WTC11 (cell line): ENCODE measurements at places on chromosomes 5 and 9. TPM values are rescaled to one million over a fixed set of nuclear protein-coding genes. Genes with fewer than 3 reads are reported as not detected.

Gene PCDHGA2
- 0.66 to 0.96 TPM (median 0.94 TPM) in 3 replicates for total RNA-seq

Gene ADAMTS2
- 6.9 to 11.2 TPM (median 9.0 TPM) in 3 replicates for total RNA-seq

Gene FGF10
- 0.32 to 0.44 TPM (median 0.37 TPM) in 3 replicates for total RNA-seq

Gene CDO1
- 13.2 to 22.7 TPM (median 20.0 TPM) in 3 replicates for total RNA-seq

Gene GPX3
- 24.5 to 26.9 TPM (median 26.2 TPM) in 3 replicates for total RNA-seq

Gene PLPP1
- total RNA-seq, result 38.2 to 43.2 TPM (median 40.9 TPM) in 3 replicates

Gene SLC27A6
- total RNA-seq, result 3.6 to 4.0 TPM (median 3.9 TPM) in 3 replicates

Gene FOXD4L6
- total RNA-seq, result not detected in 3 replicates

DNA sequence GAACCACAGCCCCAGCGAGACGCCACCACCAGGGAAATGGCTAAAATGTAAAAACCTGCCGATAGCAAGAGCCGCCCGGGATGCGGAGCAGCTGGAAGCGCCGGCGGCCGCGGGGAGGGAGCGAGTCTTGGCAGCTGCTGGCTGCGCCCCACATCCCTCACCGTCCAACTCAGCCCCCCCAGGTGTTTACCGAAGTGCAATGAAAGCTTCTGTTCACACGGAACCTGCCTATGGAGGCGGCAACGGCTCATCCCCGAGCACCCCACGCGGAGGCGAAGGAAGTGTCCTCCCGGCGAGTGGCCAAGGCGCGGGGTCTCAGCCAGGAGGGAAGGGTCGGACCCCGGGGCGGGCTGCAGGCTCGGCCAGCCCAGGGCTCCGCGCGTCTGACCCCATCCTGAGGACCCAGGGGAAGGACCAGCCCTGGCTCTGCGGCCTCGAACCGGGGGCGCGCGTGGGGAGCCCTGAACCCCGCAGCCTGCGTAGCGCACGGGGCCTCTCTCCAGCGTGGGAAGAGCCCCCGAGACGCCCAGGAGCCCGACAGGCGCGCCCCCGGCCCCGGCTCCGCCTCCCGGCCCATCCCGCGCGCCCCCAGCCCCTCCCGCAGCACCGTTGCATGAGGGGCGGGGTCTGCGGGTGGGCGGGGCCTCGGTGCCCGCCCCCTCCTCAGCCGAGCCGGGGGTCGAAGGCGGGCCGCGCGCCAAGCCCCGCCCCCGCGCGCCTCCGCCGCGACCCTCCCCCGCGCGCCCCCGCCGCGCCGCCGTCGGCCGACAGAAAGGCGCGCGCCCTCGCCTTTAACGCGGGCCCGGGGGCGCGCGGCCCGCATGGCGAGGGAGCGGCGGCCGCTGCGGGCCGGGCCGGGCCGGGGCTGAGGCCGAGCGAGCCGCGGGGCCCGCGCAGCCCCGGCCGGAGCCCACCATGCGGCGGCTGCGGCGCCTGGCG lies at the start of gene DIPK1B:
Gene DIPK1B, plus strand, starts transcription at position 822 of the 939 bp plus-strand sequence. Its CDS starts 94 bp downstream, at position 916.
- H3K36me3 ChIP-seq, result no peaks in the 10 kb centered on the region
- peaks cover 4% of the 10 kb centered on the region for H3K4me1 ChIP-seq
- H3K27ac ChIP-seq, result no peak within 1 kb of the TSS
- peak; percentile 71 for DNase-seq
- peak within 1 kb of the TSS; percentile 70 for H3K4me3 ChIP-seq

DNA sequence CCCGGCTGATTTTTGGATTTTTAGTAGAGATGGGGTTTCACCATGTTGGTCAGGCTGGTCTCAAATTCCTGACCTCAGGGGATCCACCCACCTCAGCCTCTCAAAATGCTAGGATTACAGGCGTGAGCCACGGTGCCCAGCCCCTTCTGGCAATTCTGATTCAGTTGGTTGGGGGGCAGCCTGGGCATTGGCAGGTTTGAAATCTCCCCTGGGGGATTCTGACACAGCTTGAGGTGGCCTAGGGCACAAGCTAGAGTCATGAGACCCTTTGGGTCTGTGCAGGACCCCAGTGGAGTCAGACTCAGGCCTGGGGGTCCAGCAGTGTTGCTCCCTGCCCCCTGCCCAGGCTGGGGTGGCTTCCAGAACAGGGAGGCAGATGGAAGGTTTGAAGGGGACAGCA lies 239.8 kb downstream of the PBX3 start:
- H3K27me3 ChIP-seq, result no peaks in the 10 kb centered on the region
- no peak for DNase-seq
- H3K4me1 ChIP-seq, result 0 out of 2 replicates have a peak, but pooled peaks cover 2% of the 10 kb centered on the region
- peak overlapping the region; percentile 80; the same call in 1 of the 2 replicates for H3K27ac ChIP-seq
- H3K4me3 ChIP-seq, result no peak overlapping the region

GRCh38 chr5:2003206-2003605 lies 120.5 kb upstream of the IRX4 start:
- peaks cover 14% of the 10 kb centered on the region for H3K4me1 ChIP-seq
- no peaks in the 10 kb centered on the region for H3K27me3 ChIP-seq
- peaks cover 5% of the 10 kb centered on the region; the same call in 1 of the 2 replicates for H3K36me3 ChIP-seq
- H3K4me3 ChIP-seq, result no peak overlapping the region

DNA sequence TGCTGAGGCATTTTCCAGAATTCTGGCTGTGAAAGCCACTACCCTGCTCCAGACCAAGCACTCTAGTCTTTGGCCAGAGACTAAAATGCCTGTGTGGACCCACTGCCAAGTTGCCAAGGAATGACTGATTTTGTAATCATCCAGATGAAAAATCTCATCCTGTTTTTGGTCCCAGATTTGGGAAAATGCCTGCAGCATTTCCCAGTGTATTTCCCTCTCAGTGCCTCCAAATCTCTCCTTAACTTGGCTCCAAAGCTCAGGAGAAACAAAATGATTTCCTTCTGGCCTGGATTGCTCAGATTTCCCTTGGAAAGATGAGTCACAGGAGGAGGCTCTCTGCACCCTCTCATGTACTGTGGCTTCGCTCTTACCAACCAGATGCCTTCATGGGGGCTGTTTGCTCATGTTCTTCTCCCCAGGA lies 335.2 kb upstream of the TARS1 start:
- peaks cover 8% of the 10 kb centered on the region; the same call in 1 of the 2 replicates for H3K27me3 ChIP-seq
- no peak for DNase-seq
- H3K27ac ChIP-seq, result no peak overlapping the region
- H3K4me3 ChIP-seq, result no peak overlapping the region

GRCh38 chr9:119366909-119367682 lies 2.1 kb downstream of the BRINP1 start:
- DNase-seq, result no peak
- H3K4me3 ChIP-seq, result peak overlapping the region; percentile 95
- H3K36me3 ChIP-seq, result no peaks in the 10 kb centered on the region; the same call in none of the 2 replicates
- peaks cover 62% of the 10 kb centered on the region for H3K27me3 ChIP-seq
- H3K27ac ChIP-seq, result no peak overlapping the region
- peaks cover 69% of the 10 kb centered on the region for H3K4me1 ChIP-seq

- DNase-seq, result no peak
- no peak overlapping the region for H3K4me3 ChIP-seq
- H3K27me3 ChIP-seq, result peaks cover 3% of the 10 kb centered on the region
- no peaks in the 10 kb centered on the region for H3K36me3 ChIP-seq
- H3K27ac ChIP-seq, result no peak overlapping the region
Measured at GRCh38 chr5:37929791-37930190, 90.0 kb upstream of the GDNF start.

- no peaks in the 10 kb centered on the region for H3K4me1 ChIP-seq
- no peaks in the 10 kb centered on the region for H3K36me3 ChIP-seq
- no peak overlapping the region for H3K27ac ChIP-seq
- H3K4me3 ChIP-seq, result no peak overlapping the region
Measured at GRCh38 chr5:153972240-153972639, 66.5 kb downstream of the FAM114A2 start.

DNA sequence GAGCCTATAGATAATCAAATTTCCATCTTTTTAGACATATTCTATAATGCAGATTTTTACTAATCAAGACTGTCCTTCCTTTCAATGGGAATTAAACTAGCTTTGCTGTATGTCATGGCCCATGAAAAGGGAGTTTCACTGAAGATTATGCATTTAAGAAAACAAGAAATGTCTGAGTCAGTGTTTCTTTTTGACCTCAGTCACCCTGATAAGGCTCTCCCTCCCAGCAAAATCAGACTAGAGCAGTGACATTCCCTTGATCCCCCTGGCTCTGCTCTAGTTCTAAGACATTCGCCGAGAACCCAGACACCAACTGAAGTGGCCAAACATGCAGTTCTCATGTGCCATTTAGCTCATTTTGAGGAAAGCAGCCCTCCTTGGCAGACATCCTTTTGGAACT lies 442.0 kb downstream of the ACTL7B start:
- no peak for DNase-seq
- no peaks in the 10 kb centered on the region for H3K36me3 ChIP-seq
- H3K4me3 ChIP-seq, result no peak overlapping the region

GRCh38 chr5:1096838-1097237 lies 15.0 kb downstream of the SLC12A7 start:
- peak overlapping the region; percentile 58; the same call in 1 of the 2 replicates for H3K27ac ChIP-seq
- H3K4me3 ChIP-seq, result no peak overlapping the region
- no peaks in the 10 kb centered on the region for H3K27me3 ChIP-seq
- peaks cover 52% of the 10 kb centered on the region for H3K4me1 ChIP-seq
- no peak for DNase-seq

DNA sequence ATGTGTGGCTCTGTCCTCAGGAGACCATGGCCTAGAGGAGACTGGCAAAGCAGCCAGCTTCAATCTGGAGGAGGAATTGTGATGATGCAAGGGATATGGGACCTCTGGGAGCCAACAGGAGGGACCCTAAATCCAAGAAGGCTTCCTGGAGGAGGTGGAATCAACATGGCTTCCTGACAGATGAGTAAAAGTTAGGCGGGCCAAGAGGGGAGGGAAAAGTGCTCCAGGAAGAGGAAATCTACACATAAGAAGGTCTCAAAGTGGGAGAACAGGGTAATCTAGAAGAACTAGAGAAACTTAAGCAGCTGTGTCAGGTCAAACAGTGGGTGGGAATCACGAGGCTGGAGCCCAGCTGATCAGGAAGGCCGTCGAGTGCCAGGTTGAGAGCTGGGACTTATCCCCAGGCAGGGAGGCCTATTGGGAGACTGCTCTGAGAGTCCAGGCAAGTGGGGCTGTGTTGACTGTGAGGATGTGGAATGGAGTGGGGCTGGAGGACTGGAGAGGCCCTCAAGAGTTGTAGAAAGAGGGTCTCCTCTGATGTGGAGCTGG lies 119.1 kb downstream of the C9orf50 start:
- H3K27me3 ChIP-seq, result peaks cover 22% of the 10 kb centered on the region
- H3K36me3 ChIP-seq, result no peaks in the 10 kb centered on the region
- DNase-seq, result no peak
- peak overlapping the region; percentile 51; the same call in 1 of the 2 replicates for H3K27ac ChIP-seq
- H3K4me1 ChIP-seq, result peaks cover 46% of the 10 kb centered on the region

DNA sequence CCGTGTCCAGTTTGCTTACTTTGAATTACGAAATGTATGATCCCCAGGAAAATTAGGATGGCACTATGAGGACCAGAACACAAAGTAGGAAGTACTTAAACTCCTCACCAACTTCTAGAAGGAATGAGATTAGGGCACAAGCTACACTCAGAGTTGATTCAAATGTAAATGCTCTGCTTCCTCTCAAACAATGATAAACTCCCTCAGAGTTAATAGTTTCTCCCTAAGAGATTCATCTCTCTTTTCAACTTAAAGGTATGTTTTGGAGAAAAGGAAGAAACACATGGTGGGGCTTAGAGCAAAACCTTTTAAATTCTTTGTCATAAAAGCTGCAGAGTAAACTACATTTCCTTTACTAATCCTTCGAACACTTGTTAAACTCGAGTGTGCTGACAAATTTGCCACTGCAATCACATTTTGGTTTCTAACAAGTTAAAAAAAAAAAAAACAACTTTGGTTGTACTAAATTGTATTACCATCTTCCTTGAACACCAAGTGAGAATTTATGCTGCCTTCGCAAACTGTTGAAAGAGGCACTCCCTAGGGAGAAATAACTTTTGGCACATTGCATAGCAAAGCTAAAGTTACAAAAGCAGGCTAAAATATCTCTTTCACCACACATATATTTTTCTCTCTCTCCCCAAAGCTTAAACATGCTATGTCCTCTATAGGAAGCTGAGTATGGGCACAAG lies 66.6 kb downstream of the DENND1A start:
- H3K27ac ChIP-seq, result peak overlapping the region; percentile 89
- no peak for DNase-seq
- H3K4me1 ChIP-seq, result peaks cover 93% of the 10 kb centered on the region
- H3K36me3 ChIP-seq, result no peaks in the 10 kb centered on the region

GRCh38 chr9:107108342-107109130 lies 174.5 kb upstream of the RAD23B start:
- no peaks in the 10 kb centered on the region for H3K27me3 ChIP-seq
- no peaks in the 10 kb centered on the region for H3K4me1 ChIP-seq
- H3K4me3 ChIP-seq, result no peak overlapping the region

GRCh38 chr5:146761811-146762210 lies 116.7 kb downstream of the PPP2R2B start:
- H3K4me3 ChIP-seq, result no peak overlapping the region
- DNase-seq, result no peak
- no peaks in the 10 kb centered on the region for H3K27me3 ChIP-seq
- H3K27ac ChIP-seq, result no peak overlapping the region
- H3K4me1 ChIP-seq, result peaks cover 4% of the 10 kb centered on the region; the same call in 1 of the 2 replicates

- H3K4me1 ChIP-seq, result peaks cover 14% of the 10 kb centered on the region
- H3K27ac ChIP-seq, result no peak overlapping the region
- peaks cover 9% of the 10 kb centered on the region for H3K27me3 ChIP-seq
- no peaks in the 10 kb centered on the region for H3K36me3 ChIP-seq
- no peak for DNase-seq
- H3K4me3 ChIP-seq, result no peak overlapping the region
Measured at GRCh38 chr9:34793428-34793827, 83.5 kb upstream of the CCL21 start.

- no peak overlapping the region for H3K27ac ChIP-seq
- no peak overlapping the region for H3K4me3 ChIP-seq
- no peak for DNase-seq
- H3K36me3 ChIP-seq, result no peaks in the 10 kb centered on the region
- no peaks in the 10 kb centered on the region for H3K27me3 ChIP-seq
- no peaks in the 10 kb centered on the region for H3K4me1 ChIP-seq
Measured at GRCh38 chr9:136303066-136303824, 649 bp downstream of the CCDC187 start.

- H3K4me1 ChIP-seq, result peaks cover 16% of the 10 kb centered on the region
- no peaks in the 10 kb centered on the region; the same call in 1 of the 2 replicates for H3K27me3 ChIP-seq
- DNase-seq, result no peak
Measured at GRCh38 chr5:157532022-157532421, 43.6 kb downstream of the ADAM19 start.

DNA sequence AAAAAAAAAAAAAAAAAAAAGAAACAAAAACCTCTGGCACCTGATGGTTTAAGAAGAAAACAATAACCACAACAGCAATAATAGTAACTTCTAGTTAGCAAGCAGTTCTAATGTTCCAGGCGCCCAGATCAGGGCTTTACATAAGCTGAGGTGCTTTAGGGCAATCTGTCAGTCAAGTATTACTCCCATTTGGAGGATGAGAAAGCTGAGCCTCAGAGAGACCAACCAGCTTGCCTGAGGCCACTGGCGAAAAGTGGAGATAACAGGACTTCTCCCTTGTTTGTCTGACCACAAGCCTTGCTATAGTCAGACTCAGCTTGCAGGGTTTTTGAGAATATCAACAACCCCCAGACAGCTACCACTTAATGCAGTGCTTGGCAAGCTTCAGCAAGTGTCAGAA lies 83.5 kb upstream of the BOD1 start:
- peaks cover 42% of the 10 kb centered on the region for H3K4me1 ChIP-seq
- peaks cover 3% of the 10 kb centered on the region; the same call in 1 of the 2 replicates for H3K36me3 ChIP-seq
- DNase-seq, result no peak
- H3K27me3 ChIP-seq, result no peaks in the 10 kb centered on the region
- no peak overlapping the region for H3K4me3 ChIP-seq

DNA sequence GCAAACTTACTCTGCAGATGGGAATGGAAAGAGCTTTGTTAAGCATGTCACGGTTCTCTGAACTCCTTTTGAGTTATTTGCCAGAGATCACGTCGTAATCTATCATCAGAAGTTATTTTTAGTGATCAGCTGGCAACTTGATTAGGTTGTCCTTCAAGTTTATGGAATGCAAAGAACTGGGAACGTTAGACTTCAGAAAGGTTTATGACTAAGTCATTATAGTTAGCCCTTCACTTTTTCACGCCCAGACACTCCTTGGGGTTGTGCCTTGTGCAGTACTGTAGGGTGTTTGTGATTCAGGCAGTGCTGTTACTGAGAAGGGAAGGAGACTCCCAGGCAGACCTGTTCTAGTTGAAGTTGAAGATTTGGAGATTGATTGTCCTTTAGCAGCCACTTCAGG lies 26.8 kb upstream of the PHF2 start:
- H3K4me1 ChIP-seq, result peaks cover 9% of the 10 kb centered on the region
- DNase-seq, result no peak
- H3K4me3 ChIP-seq, result no peak overlapping the region
- peaks cover 41% of the 10 kb centered on the region for H3K36me3 ChIP-seq
